ENCODE measurements at places on chromosomes 4 and X. TPM values are rescaled to one million over a fixed set of nuclear protein-coding genes. Genes with fewer than 3 reads are reported as not detected.

The FOXR2 gene
- total RNA-seq, result not detected

The PAGE2 gene
- not detected for total RNA-seq

DNA sequence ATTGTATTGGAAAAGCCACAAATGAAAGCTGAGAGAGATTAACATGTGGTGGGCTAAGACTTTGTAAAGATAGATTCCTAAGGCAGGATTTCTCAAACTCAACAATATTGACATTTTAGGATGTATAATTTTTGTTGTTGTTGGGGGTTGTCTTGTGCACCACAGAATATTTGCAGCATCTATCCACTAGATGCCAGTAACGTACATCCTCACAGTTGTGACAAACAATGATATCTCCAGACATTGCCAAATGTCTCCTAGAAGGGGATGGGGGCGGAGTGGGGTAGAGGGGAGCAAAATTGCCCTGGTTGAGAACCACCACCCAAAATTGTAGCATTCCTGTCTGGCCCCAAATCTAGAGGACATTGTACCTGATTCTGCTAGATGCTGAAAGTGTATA, 14.7 kb upstream of the CBR4 start:
- H3K27me3 ChIP-seq, result no peaks in the 10 kb centered on the region
- no peaks in the 10 kb centered on the region for H3K4me1 ChIP-seq
- no peak overlapping the region for H3K4me3 ChIP-seq
- DNase-seq, result no peak
- H3K27ac ChIP-seq, result no peak overlapping the region

The VSIG4 gene
- total RNA-seq, result 14.8 TPM

DNA sequence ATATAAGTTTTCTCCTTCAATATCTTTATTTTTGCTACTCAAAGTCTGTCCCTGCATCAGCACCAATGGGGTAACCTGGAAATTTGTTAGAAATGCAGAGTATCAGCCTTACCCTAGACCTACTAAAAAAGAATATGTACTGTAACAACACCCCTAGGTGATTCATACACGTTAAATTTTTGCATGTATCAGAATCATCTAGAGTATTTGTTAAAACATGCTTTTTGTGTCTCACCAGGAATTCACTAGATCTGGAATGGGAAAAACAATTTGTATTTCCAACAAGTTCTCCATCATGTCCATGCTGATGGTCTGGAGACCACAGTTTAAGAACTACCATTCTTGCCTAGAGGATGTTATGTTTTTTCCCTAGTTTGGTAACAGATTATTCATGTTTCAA, 196.0 kb upstream of the EDNRA start:
- DNase-seq, result no peak
- no peaks in the 10 kb centered on the region for H3K27me3 ChIP-seq
- H3K36me3 ChIP-seq, result no peaks in the 10 kb centered on the region

The CENPVL2 gene
- not detected for total RNA-seq

The GCNA gene
- total RNA-seq, result 6.9 TPM

The GLRA2 gene
- not detected for total RNA-seq

The RBM47 gene
- 99.5 TPM for total RNA-seq

DNA sequence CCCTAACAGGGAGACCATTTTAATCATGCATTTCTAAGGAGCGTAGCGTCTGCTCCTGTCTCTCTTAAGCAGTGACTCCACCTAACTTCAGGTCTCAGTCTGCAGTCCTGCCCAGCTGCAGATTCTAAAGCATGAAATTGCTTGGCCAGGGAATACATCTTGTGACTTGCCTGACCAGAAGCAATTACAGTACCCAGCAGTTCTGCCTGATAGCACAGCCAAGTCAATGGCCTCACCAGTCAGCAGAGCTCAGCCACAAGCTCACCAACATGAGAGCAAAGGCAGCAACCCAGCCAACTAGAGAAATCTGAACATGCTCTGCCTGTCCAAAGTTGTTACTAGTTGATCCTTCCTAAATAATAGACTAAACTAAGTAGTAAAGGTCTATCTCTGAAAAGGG, 2011.9 kb upstream of the PCDH10 start:
- DNase-seq, result no peak
- no peaks in the 10 kb centered on the region for H3K4me1 ChIP-seq
- H3K27ac ChIP-seq, result no peak overlapping the region
- H3K36me3 ChIP-seq, result no peaks in the 10 kb centered on the region

DNA sequence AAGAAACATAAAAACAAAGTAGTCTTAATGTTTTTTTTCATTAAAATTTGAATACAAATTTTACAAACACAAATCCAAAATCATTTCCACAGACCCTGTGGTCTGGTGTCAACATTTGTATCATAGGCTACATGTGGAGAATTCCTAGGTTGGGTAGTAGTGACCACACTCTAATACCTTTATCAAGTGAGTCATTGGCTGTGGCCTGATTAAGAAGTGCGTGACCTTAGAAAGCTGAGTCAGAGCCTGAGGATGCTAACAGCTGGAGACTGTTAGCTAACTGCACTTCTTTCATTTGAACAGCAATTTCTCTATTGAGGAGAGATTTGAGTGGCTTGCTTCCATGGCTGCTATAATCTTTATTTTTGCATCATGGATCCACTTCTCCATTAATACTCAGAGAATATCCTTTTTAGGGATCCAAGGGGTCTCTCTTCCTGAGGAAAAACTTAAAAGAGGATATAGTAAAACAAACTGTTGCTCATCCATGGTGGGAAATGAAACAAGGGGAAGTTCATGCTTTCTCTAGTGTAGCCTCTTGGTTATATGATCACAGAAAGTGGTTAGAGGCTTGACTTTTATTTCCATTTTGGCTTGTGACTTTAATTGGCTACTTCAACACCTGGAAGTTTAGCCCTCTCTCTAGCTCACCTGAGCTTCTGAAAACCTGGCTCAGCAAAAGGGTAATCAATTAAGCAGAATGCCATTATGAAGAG, 335.8 kb downstream of the PABPC4L start:
- H3K4me1 ChIP-seq, result no peaks in the 10 kb centered on the region
- no peaks in the 10 kb centered on the region for H3K27me3 ChIP-seq
- no peak overlapping the region for H3K27ac ChIP-seq
- H3K4me3 ChIP-seq, result no peak overlapping the region
- peak; percentile 7 for DNase-seq

DNA sequence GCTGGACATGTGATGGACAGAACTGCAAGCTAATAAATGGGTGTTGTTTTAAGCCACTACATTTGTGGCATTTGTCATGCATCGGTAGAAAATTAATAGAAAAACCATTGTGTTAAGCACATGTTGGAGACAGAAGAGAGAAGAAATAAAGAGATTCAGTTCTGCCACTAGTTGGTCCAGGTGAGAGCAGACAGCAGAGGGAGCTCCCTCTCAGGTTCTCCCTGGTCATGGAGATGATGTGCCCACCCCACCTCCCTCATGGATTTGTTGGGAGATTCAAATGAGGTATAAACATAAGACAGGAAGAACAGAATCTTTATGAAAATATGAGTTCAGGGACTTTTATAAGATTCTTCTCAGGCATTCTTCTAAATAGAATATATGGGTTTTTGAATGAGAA, 36.8 kb upstream of the OCIAD2 start:
- DNase-seq, result no peak
- H3K4me3 ChIP-seq, result no peak overlapping the region
- no peaks in the 10 kb centered on the region for H3K4me1 ChIP-seq
- no peaks in the 10 kb centered on the region for H3K27me3 ChIP-seq
- H3K36me3 ChIP-seq, result no peaks in the 10 kb centered on the region
- no peak overlapping the region for H3K27ac ChIP-seq

GRCh38 chr4:109977854-109978501, 65.3 kb downstream of the EGF start:
- DNase-seq, result no peak
- no peak overlapping the region for H3K27ac ChIP-seq
- H3K36me3 ChIP-seq, result no peaks in the 10 kb centered on the region
- no peak overlapping the region for H3K4me3 ChIP-seq
- H3K27me3 ChIP-seq, result no peaks in the 10 kb centered on the region
- H3K4me1 ChIP-seq, result peaks cover 11% of the 10 kb centered on the region
